ENCODE measurements at places on chromosomes 3 and 15.

DNA sequence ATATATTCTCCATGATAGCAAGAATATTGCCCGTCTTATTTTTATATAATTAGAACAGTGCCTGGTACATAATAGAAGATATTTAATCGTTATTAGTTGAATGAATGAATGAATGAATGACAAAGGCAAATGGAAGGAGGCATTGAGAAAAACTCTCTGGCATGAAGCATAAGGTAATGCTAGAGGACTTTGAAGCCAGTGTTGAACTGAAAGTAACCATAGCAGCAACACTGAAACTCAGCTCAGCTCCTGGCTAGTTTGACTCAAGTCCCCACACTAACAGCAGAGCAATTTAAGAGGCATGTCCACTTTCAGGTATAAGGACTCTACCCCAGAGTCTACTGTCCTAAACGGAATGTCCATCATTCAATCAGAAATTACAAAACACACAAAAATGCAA lies 227.0 kb downstream of the CPNE4 start:
- no peak for DNase-seq

DNA sequence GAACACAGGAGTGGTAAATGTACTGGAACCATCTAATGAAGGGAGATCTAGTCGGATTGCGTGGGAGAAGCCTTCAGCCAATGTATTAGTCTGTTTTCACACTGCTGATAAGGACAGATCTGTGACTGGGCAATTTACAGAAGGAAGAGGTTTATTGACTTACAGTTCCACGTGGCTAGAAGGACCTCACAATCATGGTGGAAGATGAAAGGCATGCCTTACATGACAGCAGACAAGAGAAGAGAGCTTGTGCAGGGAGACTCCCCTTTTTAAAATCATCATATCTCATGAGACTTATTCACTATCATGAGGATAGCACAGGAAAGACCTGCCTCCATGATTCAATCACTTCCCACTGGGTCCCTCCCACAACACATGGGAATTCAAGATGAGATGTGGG lies 17.0 kb downstream of the HRG start:
- DNase-seq: no peak

DNA sequence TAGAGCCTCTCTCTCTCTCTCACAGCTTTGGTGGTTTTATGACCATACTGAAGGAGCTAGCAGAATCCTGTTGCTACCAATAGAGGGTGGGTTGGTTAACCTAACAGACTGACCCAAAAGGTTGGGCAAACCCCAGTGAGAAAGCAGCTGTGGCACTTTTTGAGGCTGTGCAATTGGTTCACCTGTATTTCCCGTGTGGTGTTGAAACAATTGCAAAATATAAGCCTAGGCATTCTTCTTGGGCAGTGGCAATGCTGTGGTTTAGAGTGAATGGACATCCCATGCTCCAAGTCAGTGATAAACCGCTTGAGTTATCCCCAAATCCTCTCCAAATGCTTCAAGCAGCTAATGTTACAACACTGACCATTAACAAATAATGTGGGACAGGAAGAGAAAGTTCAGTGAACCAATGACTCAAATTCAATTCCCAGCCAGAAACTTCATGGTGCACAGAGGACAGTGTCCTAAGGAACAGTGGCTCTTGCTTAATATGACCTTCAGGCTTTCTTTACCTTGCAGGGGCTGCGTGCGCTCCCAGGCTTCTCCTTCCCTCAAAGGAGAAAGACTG lies 261.9 kb upstream of the ICE2 start:
- no peak for DNase-seq

- DNase-seq: no peak
Measured at GRCh38 chr15:51803965-51804364, 25.5 kb upstream of the TMOD3 start.

- peak; percentile 52 for DNase-seq
Measured at GRCh38 chr15:80695911-80696661, 976 bp downstream of the ABHD17C start.

GRCh38 chr15:76204109-76204845 lies 107.0 kb downstream of the ETFA start:
- no peak for DNase-seq

GRCh38 chr3:111617406-111617805 lies 22.3 kb upstream of the ZBED2 start:
- DNase-seq: no peak

DNA sequence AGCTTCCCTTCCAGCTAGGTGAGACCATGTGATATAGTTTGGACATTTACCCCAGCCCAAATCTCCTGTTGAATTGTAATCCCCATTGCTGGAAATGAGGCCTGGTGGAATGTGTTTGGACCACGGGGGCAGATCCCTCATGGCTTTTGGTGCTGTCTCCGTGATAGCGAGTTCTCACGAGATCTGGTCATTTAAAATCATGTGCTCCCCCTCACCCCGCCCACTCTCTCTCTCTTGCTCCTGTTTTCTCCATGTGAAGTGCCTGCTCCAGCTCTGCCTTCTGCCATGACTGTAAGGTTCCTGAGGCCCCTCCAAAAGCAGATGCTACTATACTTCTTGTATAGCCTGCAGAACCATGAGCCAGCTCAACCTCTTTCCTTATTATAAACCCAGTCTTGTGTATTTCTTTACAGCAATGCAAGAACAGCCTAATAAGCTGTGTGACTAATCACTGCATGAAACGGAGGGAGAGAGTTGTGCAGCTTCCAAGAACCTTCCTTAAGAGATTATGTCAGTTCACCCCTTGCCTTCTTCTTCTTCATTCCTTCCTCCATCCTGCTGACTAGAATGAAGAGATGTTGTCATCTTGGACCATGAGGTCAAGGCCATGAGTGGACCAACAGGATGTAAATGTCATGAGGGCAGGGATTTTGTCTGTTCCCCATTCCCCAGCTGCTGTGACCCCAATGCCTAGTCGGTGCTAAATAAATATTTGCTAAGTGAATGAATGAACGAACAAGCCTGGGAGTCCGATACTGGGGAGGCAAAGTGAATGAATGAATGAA lies 91.0 kb downstream of the CPN2 start:
- DNase-seq: no peak

DNA sequence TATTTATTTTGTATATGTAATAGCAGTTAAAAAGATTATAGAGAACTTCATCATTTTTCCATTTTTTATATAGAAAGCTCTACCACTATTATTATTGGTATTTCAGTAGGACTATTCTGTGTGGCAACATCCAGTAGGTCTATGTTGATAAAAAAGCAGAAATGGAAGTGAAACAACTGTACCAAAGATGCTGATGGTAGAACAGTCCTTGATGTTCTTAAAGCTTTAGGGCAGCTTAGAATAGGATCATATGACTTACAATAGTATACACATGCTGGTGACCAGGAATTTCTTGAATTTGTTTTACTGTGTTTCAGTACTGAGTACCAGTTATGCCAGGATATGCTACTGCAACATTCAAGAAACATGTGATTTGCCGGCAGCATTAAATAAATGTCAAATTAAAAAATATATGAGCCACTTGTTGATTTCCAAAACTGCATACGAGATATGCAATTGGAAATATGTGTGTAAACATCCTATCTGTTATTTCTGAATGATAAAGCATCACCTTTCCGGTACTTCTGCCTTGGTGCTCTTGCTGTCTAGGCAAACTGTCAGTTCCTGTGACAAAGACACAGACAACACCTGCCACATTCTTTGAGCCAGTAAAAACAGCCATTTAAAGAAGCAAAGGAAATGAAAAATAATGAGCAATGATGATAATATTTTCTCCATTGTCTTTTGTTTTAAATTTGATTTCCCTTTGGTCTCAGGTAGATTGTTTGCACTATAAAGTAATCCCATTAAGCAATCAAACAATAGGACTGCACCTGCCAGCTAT lies 649.2 kb downstream of the ZPLD1 start:
- DNase-seq: no peak

DNA sequence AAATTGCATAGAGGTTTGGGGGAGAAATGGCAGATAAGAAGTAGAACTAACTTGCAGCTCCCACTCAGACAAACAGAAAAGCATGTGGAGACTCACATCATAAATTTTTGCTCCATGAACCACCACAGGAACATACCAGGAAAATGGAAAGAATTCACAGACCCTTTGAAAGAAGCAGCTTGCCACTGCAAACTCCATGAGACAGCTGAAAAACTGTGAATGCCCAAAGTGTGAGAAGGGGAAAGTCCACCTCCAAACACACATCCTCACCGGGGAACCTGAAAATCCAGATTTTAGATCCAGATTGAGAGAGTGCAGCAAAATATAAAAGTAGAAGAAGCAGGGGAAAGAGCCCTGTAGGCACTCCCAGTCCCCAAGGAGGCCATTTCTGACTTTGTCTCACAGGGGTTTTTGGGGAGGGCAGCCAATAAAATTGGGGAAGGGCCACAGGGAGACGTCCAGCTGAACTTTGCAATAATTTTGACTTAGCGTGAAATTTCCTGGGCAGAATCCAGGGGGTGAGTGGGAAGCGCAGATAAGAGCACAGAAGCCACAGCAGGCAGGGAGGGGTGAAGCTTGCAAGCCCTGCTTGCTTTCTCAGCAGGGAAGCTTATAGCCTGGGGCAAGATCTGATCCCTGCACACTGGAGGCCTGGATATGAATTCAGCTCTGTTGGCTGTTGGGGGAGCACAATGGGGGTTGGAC lies 183.4 kb upstream of the UBE2E2 start:
- no peak for DNase-seq

DNA sequence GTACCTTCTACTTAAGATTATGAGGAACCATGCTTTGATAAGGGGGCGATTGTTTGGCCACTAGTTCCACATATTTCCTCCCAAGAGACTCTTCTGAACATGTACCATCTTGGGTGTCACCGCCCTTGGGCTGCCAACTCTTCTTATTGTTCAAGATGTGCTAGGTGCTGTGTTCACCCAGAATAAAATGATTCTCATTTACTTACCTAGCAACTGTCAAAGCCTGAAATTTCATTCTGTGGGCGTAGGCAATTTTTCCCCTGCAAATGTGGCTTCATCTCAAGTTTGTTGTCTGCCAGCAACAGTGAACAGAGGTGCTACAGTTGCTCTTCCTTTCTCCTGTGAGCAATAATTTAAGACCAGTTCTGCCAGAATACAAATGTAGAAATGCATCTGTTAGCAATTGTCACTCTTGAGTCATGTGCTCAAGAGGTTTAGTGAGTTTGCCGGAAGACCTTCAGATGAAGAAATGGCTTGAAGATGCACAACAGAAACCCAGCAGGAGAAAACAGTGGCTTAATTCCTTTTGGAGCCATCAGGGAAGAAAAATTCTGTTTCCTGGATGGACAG lies 41.3 kb upstream of the RARB start:
- DNase-seq: no peak

DNA sequence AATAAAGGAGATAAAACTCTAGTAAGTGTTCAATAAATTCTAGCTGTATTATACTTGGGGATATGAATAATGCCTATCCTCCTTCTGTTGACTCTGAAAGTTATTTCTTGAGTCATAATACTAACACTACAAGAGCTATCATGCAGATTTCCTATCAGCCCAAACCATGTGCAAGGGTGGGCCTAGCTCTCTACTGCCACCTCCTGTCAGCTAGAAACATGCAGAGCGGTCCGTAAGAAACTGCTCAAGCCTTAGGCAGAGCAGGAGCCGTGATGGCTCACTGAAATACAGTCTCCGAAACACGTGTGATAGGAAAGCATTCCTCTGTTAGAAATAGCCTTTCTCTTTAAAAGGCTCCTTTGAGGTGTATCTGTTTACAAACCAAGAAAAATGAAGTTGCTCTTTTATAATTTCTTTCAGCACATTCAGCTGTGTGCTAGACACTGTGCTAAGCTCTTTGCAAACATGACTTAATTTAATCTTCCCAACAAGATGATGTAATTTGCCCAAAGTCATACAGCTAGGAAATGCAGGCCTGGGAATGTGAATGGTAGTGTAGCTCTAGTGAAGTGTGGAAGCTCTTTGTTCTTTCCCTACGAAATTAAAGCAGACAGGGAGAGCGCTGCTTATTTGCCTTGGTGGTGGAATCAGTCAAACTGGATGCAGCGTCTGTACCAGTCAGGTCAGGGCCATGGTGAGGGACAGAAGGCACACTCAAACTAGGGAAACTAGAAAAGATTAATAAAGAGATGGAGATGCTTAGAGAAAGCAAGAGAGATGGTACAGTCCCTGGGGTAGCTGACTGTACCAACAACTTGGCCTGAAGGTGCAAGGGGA lies 43.1 kb downstream of the MTHFS start:
- DNase-seq: peak; percentile 85

- no peak for DNase-seq
Measured at GRCh38 chr3:46460051-46460450, 4.7 kb downstream of the LTF start.

DNA sequence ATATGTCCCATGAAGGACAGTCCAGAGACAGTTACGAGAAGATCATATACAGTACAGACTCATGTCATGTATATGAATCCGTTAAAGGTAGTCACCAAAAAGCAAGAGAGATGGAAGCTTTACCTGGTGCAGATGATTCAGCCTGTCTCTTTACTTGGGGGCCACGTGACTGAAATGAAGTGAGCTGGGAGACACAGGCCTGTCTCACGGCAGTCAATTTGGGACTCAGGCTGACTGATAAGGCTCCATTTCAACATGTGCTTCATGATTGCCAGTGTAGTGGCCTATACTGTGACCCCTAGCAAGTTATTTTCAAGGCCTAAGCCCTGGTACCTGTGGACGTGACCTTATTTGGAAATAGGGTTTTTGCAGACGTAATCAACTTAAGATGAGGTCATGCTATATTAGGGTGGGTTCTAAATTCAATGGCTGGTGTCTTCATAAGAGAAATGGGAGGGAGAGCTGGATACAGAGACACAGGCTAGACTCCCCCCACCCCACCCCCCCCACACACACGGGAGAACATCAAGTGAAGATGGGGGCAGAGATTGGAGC lies 3.0 kb upstream of the PROK2 start:
- DNase-seq: no peak

DNA sequence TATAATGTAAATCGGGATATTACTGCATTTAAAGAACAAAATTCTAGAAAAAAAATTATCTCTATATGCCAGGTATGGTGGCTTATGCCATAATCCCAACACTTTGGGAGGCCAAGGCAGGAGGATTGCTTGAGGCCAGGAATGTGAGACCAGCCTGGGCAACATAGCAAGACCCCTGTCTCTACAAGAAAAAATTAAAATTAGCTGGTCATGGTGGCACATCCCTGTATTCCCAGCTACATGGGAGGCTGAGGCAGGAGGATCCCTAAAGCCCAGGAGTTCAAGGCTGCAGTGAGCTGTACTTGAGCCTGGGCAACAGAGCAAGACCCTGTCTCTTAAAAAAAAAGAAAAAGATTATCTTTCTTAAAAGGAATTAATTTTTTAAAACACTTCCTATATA lies 12.8 kb downstream of the SENP7 start:
- no peak for DNase-seq

- no peak for DNase-seq
Measured at GRCh38 chr15:48112242-48112641, 8.5 kb upstream of the SLC24A5 start.

GRCh38 chr3:113878403-113878802 lies 39.8 kb downstream of the GRAMD1C start:
- no peak for DNase-seq

DNA sequence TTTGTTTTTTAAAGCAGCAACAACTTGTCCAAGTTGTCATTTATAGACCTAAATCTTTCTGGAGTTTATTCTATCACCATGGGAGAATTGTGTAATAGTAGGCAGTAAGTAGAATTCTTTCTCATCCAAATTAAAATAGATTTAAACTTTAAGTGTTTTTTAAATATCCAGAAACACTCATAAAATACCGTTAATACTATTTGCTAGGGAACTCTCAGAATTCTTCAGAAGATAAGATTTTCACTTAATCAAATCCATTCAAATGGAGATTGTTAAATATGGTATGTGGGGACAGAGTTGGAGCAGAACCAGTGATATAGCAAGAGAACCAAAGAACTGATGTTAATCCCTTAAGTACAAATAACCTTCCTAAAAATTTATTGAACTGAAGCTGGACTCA lies 71.0 kb downstream of the ARIH1 start:
- DNase-seq: no peak

- DNase-seq: no peak
Measured at GRCh38 chr15:83926116-83926515, 272.2 kb downstream of the ADAMTSL3 start.

Data from NAMALWA (cell line).